ENCODE measurements at places on chromosomes 3 and 15.

GRCh38 chr15:87949151-87949574, 307.4 kb downstream of the NTRK3 start:
- DNase-seq: no peak

DNA sequence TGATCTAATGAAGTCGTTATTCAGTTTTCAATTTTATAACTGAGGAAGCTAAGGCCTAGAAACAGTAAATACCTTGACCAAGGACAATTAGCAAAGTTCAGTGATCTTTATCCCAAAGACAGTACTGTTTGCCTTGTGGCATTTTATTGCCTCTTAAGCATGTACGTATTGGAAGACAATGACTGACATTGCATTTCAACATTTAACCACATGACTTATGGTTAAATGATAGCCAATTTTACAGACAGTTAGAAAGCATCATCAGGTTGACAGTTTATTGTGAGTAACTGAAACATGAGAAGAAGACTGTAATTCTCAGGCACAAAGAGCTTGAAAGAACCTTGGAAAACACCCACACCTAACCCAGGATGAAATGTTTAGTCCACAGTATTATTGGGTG, 390.8 kb upstream of the ZNF385D start:
- no peak for DNase-seq

GRCh38 chr15:49189631-49190030, 19.6 kb downstream of the GALK2 start:
- no peak for DNase-seq

- DNase-seq: no peak
These were observed 437.1 kb upstream of the CBLB start for GRCh38 chr3:106305882-106306435.

DNA sequence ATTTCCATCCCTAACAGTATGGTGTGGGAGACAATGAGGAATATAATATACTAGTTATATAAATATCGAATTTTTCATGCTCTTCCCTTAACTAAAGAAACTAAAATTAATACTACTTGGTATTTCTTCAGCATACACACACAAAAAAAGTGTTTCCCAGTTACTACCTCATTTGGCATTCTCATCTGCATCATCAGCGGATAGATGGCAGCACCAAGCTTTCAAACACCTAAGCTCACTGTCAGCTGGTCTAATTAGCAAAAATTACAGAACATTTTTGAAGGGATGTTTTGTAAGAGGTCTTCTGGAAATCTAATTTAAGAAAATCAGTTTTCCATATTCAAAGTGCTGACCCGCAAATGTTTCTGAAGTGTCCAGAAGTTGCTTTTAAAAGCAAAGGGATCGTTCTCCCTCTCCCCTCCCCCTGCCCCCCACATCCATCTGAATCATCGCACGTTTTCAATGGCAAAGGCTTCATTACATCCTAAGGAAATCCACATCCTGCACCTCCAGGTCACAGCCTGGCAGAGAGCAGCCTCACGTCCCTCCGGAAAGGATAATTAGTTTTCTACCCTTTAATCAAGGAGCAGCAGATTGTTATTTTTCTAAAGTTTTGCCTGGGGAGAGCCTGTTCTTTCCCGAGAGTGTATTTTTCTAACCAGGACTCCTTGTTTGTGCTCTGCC, 86.1 kb upstream of the SPATA12 start:
- DNase-seq: no peak

- DNase-seq: no peak
These were observed 176.3 kb downstream of the ZMAT3 start for GRCh38 chr3:178895178-178895789.

DNA sequence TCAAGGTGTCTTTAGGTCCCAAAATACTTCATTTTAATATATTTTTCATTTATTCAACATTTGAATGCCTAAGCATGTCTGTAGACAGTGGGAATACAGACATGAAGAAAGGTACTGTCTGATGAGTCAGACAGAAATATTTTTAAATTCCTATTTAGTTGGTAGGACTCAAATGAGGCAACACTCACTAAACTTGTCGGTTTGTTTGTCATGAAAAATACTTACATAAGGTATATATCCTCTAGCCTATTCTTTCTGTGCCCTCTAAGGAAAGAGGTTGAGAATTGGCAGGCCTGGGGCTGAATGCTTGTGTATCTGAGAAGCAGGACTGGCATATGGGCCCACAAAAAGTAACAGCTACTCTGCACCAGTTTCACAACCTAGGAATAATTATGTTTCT, 423.6 kb upstream of the MDFIC2 start:
- no peak for DNase-seq

Data from stimulated activated CD8-positive, alpha-beta memory T cell treated with anti-CD3 and anti-CD28 coated beads, Interleukin-2, amount 100 ng/mL, for 1 hour (primary cell).